CD4-positive, alpha-beta T cell treated with Interleukin-4 for 1 hour (primary cell): ENCODE measurements at places on chromosomes 2 and 18.

GRCh38 chr2:176124110-176124946 lies 1.8 kb downstream of the HOXD9 start:
- DNase-seq, result no peak

- no peak for DNase-seq
These were observed 73.8 kb upstream of the CD226 start for GRCh38 chr18:70021498-70021897.

DNA sequence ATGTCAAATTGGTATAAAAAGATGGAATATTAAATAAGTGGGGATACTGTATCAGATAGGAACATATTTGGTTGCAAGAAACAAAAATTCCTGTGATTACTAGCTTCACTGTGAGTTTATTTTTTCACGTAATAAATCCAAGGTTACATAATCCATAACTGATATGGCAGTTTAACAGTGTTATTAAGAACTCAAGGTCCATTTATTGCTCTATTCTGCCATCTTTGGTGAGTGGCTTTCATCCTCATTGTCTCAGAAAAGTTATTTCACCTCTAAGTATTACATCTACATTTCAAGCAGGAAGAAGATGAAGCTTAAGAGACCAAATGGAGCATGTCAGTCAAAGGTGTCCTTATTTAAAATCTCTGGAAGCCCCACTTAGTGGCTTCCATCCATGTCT lies 37.2 kb downstream of the YIPF4 start:
- no peak for DNase-seq

DNA sequence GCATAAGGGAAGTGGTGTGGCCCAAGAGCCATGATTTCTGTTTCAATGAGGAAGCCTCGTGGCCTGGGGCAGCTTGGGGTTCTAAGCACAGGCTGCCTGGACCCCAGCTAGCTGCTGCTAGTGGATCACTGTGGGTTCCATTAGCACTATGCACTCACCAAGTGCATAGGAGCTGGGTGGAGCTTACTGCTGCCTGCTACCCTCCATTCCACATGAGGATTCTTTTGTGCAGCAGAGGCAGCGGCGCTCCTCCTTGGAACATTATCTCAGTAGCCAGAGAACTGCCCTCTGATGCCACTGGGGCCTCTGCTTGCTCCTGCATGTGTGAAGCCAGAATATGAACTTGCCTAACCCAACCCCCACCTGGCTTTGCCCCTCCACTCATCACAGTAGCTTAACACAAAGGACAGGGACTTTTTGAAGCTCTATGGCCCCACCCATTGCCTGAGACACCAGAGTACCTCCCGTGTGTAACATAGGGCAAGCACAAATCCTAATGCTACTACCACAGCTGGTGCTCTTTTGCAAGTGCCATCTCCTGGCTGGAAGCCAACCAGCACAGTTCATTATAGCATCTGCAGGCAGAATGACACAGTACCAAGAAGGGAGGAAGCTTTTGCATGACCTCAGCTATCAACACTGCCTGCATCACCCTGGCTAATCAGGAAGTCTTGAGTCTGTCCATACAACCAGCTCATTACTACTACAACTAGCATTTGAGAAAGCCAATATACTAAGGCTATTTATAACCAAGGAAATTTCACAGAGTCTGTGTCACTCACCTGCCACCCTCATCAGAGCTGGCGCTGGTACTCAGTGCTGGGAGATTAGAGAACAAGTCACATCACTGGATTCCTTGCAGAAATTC lies 297.0 kb upstream of the GULP1 start:
- DNase-seq, result no peak

GRCh38 chr2:9037166-9037565 lies 33.7 kb upstream of the MBOAT2 start:
- no peak for DNase-seq

DNA sequence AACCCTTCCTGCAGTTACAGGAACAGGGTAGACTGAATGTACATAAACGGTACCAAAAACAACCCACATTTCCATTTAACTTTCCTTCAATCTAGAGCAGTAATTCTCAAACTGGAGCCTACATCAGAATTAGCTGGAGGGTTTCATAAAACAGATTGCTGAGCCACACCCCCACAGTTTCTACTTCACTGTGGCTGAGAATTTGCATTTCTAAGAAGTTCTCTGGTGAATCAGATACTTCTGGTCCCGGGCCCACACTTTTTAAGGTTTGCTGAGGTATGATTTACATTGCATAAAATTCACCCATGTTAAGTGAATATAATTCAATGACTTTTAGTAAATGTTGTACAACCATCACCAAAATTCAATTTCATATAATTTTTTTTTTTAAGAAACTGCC lies 113.7 kb downstream of the SRBD1 start:
- DNase-seq, result no peak

DNA sequence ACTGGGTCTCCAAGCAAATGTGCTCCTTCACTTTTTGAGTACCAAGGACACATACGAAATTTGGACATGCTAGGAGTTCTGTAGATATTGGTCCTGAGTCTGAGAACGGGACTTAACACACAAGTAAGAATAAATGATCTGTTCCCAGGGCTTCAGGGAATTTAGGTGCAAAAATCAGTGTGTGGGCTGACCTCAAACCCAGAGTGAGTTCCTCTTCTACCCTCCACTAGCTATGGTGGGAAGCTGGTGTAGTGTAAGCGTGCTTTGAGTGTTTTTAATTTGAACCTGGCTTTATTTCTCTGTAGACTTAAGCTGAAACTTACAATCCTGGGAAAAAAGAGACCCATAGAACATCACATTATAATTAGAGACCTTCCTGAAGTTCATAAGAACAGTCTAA lies 50.5 kb downstream of the MYO3B start:
- DNase-seq, result no peak

DNA sequence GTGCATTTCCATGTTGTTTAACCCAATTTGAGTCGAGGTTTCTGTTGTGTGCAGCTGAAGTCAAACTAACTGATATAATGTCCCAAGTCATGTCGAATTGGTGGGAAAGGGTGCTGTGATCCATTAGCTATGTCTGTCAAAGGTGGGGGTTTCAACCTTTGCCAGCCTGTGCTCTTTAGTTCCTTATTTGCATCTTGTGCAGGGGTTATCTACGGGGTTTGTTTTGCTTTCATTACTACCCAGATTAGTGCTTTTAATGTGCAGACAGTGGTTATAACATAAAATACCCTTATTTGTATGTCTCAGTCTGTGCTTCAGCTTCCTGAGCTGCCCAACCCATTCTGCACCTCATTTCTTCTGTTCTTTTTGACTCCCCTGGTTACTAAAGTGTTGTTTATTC lies 271.9 kb upstream of the CXCR4 start:
- DNase-seq, result no peak

DNA sequence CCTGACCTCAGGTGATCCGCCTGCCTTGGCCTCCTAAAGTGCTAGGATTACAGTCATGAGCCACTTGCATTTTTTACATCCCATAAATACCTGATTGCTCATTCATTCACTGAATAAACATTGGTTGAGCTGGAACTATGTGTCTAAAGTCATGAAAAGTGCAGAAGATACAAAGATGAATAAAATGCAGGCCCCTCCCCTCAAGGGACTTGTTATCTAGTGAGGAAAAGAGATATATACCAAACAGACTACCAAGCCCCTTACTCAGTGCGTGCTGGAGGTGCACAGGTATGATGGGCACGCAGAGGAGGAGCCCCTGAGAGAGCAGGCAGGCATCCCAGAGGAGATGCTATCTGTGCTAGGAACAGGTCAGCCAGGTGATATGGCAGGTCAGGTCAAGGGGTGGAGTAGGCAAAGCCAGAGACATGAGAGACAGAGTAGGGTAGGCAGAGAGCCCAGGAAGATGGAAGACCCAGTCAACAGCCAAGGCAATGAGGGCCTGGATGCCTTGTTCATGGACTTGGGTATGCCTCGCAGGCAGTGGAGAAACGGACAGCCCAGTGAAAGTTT lies 7.7 kb downstream of the FHL2 start:
- no peak for DNase-seq

DNA sequence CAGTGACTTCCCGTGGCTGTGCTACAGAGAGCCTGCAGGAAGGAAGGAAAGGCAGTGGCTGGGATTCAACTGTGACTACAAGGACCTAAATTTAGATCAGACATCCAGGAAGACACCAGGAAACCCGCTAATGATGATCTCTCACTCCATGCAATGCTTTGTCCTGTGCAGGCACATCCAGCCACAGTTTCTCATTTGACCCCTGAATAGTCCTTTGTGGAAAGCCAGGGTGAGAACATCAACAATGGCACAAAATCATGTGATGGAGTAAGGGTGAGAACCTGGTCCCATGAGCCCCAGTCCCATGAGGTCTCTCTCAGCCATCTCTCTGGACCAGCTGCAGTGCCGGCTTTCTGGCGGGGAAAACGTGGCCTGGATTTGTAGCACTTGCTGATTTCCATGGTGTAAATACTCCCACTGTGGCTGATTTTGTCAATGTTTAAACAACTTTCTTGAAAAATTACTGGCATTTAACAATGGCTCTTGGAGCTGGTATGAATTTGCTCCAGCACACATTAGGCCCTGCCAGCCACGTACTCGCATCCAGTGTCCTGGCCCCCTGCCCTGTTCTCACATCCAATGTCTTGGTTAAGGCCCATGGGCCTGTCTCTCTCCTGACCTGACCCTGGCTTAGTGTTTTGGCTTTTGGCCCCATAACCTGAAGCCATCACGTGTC lies 159.0 kb upstream of the HAAO start:
- DNase-seq, result no peak

GRCh38 chr2:105571445-105571987 lies 172.7 kb upstream of the FHL2 start:
- DNase-seq, result no peak

GRCh38 chr2:187976986-187977333 lies 314.7 kb upstream of the GULP1 start:
- no peak for DNase-seq

DNA sequence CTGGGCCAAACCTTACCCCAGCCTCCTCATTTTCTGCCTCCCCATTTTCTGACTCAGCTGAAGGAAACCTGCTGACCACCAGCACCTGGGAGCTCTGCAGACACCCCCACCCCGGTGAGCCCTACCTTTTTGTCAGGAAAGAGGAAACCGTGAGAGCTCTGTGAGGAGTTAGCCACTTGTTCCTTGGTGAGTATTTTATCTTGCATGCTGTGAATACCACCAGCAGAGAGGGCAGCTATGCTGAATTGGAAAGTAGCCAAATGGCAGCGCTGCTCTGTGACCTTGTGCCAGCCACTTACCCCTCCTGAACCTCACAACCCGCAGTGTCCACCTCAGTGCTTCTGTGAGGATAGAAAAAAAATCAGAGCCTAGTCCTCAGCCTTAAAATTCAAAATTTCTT lies 2.5 kb downstream of the MPPE1 start:
- DNase-seq, result no peak

DNA sequence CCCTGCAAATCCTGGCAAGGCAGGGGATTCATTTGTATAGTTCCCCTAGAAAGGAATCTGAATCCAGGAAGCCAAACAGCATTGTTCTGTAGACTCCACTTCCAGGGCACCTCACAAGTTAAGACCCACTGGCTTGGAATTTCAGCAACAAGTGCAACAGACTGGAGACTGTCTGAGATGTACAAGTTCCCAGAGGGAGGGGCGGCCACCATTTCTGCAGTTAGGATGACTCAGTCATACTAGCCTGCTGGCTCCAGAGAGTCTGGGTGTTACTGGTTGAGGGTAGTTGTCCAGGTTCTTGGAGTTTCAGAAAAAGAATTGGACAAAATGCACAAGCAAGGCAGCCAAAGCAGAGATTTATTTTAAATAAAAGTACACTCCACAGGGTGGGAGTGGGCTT lies 384.2 kb downstream of the DSC3 start:
- no peak for DNase-seq

DNA sequence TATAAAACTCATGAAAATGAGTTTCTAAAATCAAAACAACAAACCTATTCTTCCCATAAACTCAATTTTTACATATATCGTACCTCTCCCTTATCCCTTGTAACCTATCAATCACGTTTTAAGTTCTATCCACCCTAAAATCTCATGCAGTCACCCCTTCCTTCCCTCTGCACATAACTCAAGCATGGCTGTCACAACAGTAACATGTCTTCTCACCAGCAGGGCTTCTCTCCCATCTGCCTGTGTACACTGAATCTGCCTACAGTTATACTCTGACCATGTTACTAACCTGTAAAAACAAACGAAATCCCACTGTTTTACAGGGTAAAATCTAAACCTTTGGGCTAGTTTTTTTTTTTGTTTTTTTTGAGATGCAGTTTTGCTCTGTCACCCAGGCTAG lies 68.2 kb downstream of the MAP4K3 start:
- no peak for DNase-seq

DNA sequence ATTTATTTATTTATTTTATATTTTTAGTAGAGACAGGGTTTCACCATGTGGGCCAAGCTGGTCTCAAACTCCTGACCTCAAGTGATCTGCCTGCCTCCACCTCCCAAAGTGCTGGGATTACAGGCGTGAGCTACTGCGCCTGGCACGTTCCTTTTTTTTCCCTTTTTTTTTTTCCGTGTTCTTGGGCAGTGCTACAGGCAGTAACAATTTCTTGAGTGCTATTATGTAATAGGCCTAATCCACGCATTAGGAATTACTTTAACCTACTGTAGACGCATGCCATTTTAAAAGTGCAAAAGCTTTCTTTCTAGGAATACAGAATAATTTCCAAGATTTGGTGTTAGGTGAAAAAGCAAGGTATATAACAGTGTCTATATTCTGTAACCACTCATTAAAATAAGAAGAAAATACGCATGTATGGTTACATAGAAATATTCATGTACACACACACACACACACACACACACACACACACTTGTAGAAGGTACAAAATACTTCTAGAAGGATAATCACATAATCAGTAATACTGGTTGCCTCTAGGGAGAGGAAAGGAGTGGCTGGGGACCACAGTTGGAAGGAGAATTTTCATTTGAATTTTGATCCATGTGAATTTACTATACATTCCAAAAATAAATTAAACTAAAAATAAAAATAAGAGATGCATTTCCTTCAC lies 92.3 kb downstream of the METTL8 start:
- DNase-seq, result no peak

DNA sequence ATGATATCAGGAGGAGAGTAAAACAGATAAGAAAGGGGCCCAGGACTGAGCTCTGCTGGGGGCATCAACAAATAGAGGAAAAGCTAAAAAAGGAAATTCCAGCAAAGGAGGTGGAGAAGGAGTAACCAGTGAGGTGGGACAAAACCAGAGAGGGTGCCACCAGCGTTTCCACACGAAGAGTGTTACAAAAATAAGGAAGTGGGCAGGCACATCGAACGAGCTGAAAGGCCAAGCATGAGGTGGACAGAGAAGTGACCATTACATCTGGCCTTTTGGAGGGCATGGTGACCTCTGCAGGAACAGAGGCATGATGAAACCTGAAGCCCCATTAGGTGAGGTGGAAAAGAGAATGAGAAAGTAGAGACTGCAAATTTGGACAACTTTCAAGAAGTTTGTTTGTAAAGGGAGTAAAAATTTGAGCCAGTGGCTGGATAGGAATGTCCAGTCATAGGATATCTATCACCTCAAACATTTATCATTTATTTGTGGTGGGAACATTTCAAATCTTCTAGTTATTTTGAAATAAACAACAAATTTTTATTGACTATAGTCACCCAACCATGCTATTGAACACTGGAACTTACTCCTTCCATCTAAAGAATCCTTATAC lies 18.4 kb upstream of the VIT start:
- DNase-seq, result no peak

GRCh38 chr2:215506604-215506990 lies 70.7 kb upstream of the FN1 start:
- DNase-seq, result no peak

- no peak for DNase-seq
These were observed 36.8 kb upstream of the EML4 start for GRCh38 chr2:42132191-42132965.

- no peak for DNase-seq
These were observed 104.0 kb upstream of the SLC66A3 start for GRCh38 chr2:11051280-11051679.
